Activated CD4-positive, alpha-beta T cell treated with anti-CD3 and anti-CD28 coated beads, Interleukin-2, amount 10 ng/mL, durations not matched to agents 24 days and 14 days (primary cell): ENCODE measurements at places on chromosomes 4 and X.
A peak's percentile ranks its signal among the peaks of the same experiment; 100 is the strongest.

- peaks cover 4% of the 10 kb centered on the region for H3K36me3 ChIP-seq
- H3K4me1 ChIP-seq: peaks cover 7% of the 10 kb centered on the region
- H3K27ac ChIP-seq: no peak overlapping the region
- peaks cover 4% of the 10 kb centered on the region for H3K27me3 ChIP-seq
These were observed 127.4 kb upstream of the RPL34 start for GRCh38 chr4:108492816-108493595.

DNA sequence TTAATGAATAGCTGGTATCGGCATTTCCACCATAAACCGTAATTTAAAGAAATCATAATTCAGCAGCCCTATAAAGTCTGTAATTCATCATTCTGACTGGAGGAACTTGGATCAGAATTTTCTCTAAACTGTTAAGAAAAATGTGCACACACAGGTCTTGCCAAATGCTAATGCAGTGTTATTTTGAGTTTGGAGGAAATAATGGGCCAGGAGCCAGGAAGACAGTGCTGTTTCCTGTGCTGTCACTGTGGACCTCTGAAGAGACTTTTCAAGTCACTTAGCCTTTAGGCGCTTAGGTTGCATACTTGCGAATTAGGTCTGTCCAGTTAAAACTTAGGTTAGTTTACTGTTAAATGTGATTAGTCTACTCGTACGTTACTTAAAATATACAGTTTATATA, 137.5 kb upstream of the ANXA3 start:
- no peak overlapping the region for H3K4me3 ChIP-seq
- H3K27me3 ChIP-seq: peaks cover 10% of the 10 kb centered on the region
- DNase-seq: no peak
- no peaks in the 10 kb centered on the region for H3K36me3 ChIP-seq
- no peaks in the 10 kb centered on the region for H3K4me1 ChIP-seq

DNA sequence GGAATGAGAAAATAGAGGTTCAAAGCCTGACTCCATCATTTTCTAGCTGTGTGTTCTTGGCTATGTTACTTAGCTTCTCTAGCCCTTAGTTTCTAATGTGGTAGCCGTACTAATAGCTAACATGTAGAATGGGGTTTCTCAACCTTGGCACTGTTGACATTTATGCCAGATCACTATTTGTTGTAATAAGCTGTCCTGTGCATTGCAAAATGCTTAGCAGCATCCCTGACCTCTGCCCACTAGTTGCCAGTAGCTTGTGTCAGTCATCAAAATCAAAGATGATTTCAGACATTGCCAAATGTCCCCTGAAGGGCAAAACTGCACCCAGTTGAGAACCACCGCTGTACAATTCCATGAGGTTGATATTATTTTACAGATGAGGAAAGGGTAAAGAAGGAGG, 18.3 kb upstream of the ADAMTS3 start:
- H3K27me3 ChIP-seq: no peaks in the 10 kb centered on the region
- H3K27ac ChIP-seq: no peak overlapping the region
- H3K36me3 ChIP-seq: no peaks in the 10 kb centered on the region
- no peak for DNase-seq
- H3K4me1 ChIP-seq: no peaks in the 10 kb centered on the region

- no peaks in the 10 kb centered on the region for H3K27me3 ChIP-seq
- no peaks in the 10 kb centered on the region for H3K4me1 ChIP-seq
- DNase-seq: no peak
- H3K4me3 ChIP-seq: no peak overlapping the region
- H3K36me3 ChIP-seq: no peaks in the 10 kb centered on the region
- no peak overlapping the region for H3K27ac ChIP-seq
These were observed 1658.0 kb downstream of the STIM2 start for GRCh38 chr4:28518561-28519165.

- no peak overlapping the region for H3K4me3 ChIP-seq
- H3K27ac ChIP-seq: no peak overlapping the region
- peaks cover 18% of the 10 kb centered on the region for H3K27me3 ChIP-seq
- H3K36me3 ChIP-seq: peaks cover 3% of the 10 kb centered on the region
- peaks cover 9% of the 10 kb centered on the region for H3K4me1 ChIP-seq
These were observed 47.9 kb downstream of the TLR10 start for GRCh38 chr4:38734911-38735310.

DNA sequence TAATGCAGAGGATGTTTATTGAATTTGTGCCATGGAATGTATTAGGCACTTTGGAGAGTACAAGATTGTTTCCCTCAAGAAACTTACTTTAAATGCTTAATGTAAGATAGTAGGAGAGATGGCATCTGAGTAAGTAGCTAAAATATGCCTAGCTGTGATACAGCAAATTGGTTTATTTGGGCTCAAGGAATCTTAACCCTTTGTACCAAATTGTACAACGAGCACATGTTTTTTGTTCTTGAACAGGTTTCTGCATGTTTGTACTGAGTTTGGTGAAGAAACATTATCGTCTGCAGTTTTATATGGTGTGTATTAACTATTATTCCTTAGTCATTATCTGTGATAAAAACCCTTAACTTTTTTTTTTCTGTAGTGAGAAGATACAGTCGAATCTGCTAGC, 48.6 kb downstream of the CDS1 start:
- H3K4me1 ChIP-seq: no peaks in the 10 kb centered on the region
- DNase-seq: no peak
- H3K4me3 ChIP-seq: no peak overlapping the region
- no peaks in the 10 kb centered on the region for H3K27me3 ChIP-seq
- no peaks in the 10 kb centered on the region for H3K36me3 ChIP-seq

DNA sequence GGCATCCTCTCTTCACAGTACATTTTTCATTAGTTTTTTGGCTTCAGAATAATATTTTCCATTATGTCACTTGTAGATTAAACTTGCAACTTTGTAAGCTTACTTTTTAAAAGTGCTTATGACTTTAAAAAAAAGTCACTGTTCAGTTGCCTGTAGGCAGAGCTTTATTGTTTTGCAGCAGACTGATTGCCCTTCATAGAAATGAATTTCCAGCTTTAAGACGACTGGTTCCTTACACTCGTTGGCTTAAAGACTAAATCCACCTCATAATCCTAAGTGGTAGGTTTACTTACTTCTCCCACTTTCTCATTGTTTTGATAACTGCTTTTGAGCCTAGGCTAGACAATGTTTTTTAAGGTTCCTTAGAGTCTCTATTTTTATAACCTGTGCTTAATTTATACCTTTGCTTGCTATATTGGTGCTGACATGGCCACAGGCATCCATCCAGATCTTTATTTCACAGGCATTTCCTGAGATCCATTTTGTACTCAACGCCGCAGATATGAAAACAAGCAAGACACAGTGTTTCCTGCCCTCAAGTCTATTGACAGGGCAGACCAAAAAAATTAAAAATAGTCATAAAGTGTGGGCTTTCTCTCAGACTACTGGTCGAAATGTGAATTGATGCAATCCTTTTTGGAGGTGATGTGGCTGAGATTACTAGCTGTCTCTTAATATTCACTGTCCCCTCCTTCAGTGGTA, 12.6 kb upstream of the IL13RA2 start:
- DNase-seq: no peak
- no peak overlapping the region for H3K4me3 ChIP-seq
- H3K4me1 ChIP-seq: no peaks in the 10 kb centered on the region
- H3K36me3 ChIP-seq: no peaks in the 10 kb centered on the region
- H3K27ac ChIP-seq: no peak overlapping the region

- H3K27me3 ChIP-seq: peaks cover 3% of the 10 kb centered on the region
- H3K4me1 ChIP-seq: no peaks in the 10 kb centered on the region
- DNase-seq: no peak
- H3K36me3 ChIP-seq: no peaks in the 10 kb centered on the region
These were observed 189.6 kb downstream of the GPAT3 start for GRCh38 chr4:83725336-83726085.

GRCh38 chr4:152281822-152282221, 254.1 kb downstream of the FBXW7 start:
- H3K4me1 ChIP-seq: peaks cover 18% of the 10 kb centered on the region
- H3K36me3 ChIP-seq: peaks cover 3% of the 10 kb centered on the region
- no peak overlapping the region for H3K27ac ChIP-seq
- no peak for DNase-seq
- H3K4me3 ChIP-seq: no peak overlapping the region

GRCh38 chr4:147233-147632, 22.9 kb downstream of the ZNF718 start:
- H3K4me3 ChIP-seq: no peak overlapping the region
- no peak for DNase-seq
- H3K27me3 ChIP-seq: no peaks in the 10 kb centered on the region

GRCh38 chrX:13164611-13165010, 120.2 kb upstream of the FAM9C start:
- H3K4me1 ChIP-seq: peaks cover 23% of the 10 kb centered on the region
- H3K4me3 ChIP-seq: no peak overlapping the region
- H3K36me3 ChIP-seq: peaks cover 5% of the 10 kb centered on the region
- H3K27me3 ChIP-seq: no peaks in the 10 kb centered on the region
- H3K27ac ChIP-seq: no peak overlapping the region

- no peak for DNase-seq
- no peaks in the 10 kb centered on the region for H3K27me3 ChIP-seq
- H3K4me3 ChIP-seq: no peak overlapping the region
- no peaks in the 10 kb centered on the region for H3K4me1 ChIP-seq
These were observed 88.2 kb downstream of the AWAT2 start for GRCh38 chrX:69961365-69962072.

GRCh38 chr4:1401409-1402020, 4.7 kb downstream of the NKX1-1 start:
- H3K36me3 ChIP-seq: peaks cover 6% of the 10 kb centered on the region
- peaks cover 16% of the 10 kb centered on the region for H3K27me3 ChIP-seq
- no peak for DNase-seq
- H3K4me1 ChIP-seq: peaks cover 3% of the 10 kb centered on the region

DNA sequence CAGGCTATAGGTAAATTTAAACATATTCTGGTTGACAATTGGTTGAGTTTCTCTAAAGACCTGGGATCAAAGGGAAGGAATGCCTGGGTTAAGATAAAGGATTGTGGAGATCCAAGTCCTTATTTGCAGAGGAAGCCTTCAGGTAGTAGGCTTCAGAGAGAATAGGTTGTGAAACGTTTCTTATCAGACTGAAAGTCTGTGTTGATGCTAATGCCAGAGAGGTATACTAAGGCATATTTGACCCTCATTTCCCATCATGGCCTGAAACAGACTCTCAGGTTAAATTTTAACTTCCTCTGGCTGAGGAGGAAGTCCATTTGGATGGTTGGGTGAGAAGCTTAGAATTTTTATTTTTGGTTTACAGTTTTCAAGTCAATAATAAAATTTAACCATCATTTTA, 48.1 kb downstream of the UGT2A2 start:
- no peaks in the 10 kb centered on the region for H3K27me3 ChIP-seq
- no peak overlapping the region for H3K27ac ChIP-seq
- H3K4me3 ChIP-seq: no peak overlapping the region
- H3K36me3 ChIP-seq: no peaks in the 10 kb centered on the region
- H3K4me1 ChIP-seq: no peaks in the 10 kb centered on the region

DNA sequence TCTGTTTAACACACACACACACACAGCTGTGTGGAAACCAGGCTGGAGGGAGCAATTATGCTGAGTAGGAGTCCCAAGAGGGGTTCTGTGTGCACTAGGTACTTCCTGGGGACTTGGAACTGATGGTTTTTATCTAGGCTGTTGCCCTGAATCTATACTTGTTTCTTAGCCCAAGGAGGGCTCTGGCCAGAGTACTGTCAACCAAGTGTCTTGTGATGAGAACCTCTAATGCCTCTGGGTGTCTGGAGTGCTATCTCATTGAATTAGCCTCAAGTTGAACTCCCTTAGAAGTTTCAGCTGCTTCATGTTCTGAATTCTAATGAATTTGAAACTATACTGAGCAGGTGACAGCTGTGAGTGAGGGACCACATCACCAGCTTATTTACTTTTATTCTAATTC, 16.6 kb downstream of the ARHGAP24 start:
- no peaks in the 10 kb centered on the region for H3K36me3 ChIP-seq
- H3K4me3 ChIP-seq: no peak overlapping the region
- no peaks in the 10 kb centered on the region for H3K27me3 ChIP-seq
- H3K27ac ChIP-seq: no peak overlapping the region
- no peak for DNase-seq
- H3K4me1 ChIP-seq: no peaks in the 10 kb centered on the region

DNA sequence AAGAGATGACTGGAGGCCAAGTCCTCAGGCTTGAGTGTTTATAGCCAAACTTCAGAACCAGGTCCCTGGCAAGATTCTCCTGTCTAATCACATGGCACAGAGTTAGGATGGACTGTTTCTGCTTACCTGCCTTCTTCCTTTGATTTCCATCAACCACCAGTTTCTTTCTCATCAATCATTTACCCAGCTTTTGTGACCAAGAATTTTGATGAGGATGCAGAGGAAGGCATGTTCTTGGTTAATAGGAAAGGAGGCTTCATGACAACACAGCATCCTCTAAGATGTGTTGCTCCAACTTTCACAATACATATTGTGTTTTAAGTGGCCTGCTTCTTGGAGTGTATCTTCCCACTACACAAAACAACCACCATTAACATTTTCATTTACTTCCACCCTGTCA, 65.3 kb downstream of the NFKB1 start:
- DNase-seq: no peak
- H3K27ac ChIP-seq: no peak overlapping the region
- peaks cover 78% of the 10 kb centered on the region for H3K36me3 ChIP-seq

GRCh38 chrX:37825215-37825842, 22.0 kb downstream of the DYNLT3 start:
- H3K4me3 ChIP-seq: no peak overlapping the region
- H3K36me3 ChIP-seq: no peaks in the 10 kb centered on the region
- H3K4me1 ChIP-seq: peaks cover 15% of the 10 kb centered on the region
- H3K27me3 ChIP-seq: no peaks in the 10 kb centered on the region

GRCh38 chrX:13587786-13588477, 18.5 kb downstream of the EGFL6 start:
- no peak overlapping the region for H3K27ac ChIP-seq
- DNase-seq: no peak
- H3K27me3 ChIP-seq: peaks cover 11% of the 10 kb centered on the region
- no peaks in the 10 kb centered on the region for H3K36me3 ChIP-seq
- no peak overlapping the region for H3K4me3 ChIP-seq

DNA sequence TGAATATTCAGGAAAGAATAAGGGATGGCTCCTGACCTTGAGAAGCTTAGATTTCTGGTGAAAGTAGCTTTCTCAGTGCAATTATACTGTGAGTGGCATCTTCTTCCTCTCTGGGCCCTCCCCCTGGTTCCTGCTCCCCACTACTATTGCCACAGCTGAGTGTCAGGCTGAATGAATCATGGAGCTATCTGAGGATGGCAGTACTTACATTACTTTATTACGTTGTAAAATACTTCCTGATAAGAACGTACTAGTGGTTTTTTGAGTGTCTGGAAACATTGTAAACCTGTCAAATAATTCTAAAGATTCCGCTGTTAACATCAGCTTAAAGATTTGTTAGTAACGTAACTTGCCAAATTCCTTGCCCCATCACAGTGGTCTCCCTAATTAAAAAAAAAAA, 36.2 kb downstream of the ARHGAP10 start:
- H3K4me1 ChIP-seq: peaks cover 11% of the 10 kb centered on the region
- no peak for DNase-seq
- no peak overlapping the region for H3K4me3 ChIP-seq
- H3K27me3 ChIP-seq: peaks cover 2% of the 10 kb centered on the region

- no peak overlapping the region for H3K4me3 ChIP-seq
- H3K36me3 ChIP-seq: no peaks in the 10 kb centered on the region
- H3K4me1 ChIP-seq: peaks cover 3% of the 10 kb centered on the region
- H3K27me3 ChIP-seq: no peaks in the 10 kb centered on the region
These were observed 44.0 kb downstream of the SLC25A5 start for GRCh38 chrX:119512146-119512800.

- H3K4me3 ChIP-seq: no peak overlapping the region
- peaks cover 8% of the 10 kb centered on the region for H3K27me3 ChIP-seq
- H3K36me3 ChIP-seq: no peaks in the 10 kb centered on the region
- peak; percentile 26 for DNase-seq
- H3K4me1 ChIP-seq: no peaks in the 10 kb centered on the region
These were observed 85.6 kb downstream of the CPE start for GRCh38 chr4:165464376-165464775.

GRCh38 chr4:163966612-163967011, 472.1 kb downstream of the TMA16 start:
- no peak overlapping the region for H3K27ac ChIP-seq
- H3K36me3 ChIP-seq: no peaks in the 10 kb centered on the region
- no peaks in the 10 kb centered on the region for H3K4me1 ChIP-seq
